ENCODE measurements at places on chromosomes 2 and 18. TPM values are rescaled to one million over a fixed set of nuclear protein-coding genes. Genes with fewer than 3 reads are reported as not detected.
A peak's percentile ranks its signal among the peaks of the same experiment; 100 is the strongest.

DNA sequence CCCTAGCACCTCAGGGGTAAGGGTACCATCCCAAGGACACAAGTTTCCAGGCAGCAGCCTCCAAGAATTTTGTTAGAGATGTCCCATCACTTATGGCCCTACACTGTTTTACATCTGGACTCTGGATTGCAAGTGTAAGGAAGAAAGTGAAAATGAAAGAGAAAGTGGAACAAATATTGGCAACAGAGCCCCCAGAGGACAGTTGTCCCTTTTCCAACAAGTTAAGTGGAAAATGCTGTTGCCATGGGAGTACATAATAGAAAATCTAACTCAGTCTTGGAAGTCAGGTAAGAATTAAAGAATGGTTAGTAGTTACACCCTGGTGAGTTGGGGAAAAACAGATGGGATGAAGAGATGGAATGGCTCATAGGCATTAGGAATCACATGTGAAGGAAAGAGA, 50.6 kb downstream of the TTC21B start:
- DNase-seq: no peak
- H3K4me3 ChIP-seq: peak overlapping the region; percentile 44
- H3K27me3 ChIP-seq: no peaks in the 10 kb centered on the region
- peaks cover 25% of the 10 kb centered on the region for H3K4me1 ChIP-seq
- H3K36me3 ChIP-seq: peaks cover 30% of the 10 kb centered on the region

DNA sequence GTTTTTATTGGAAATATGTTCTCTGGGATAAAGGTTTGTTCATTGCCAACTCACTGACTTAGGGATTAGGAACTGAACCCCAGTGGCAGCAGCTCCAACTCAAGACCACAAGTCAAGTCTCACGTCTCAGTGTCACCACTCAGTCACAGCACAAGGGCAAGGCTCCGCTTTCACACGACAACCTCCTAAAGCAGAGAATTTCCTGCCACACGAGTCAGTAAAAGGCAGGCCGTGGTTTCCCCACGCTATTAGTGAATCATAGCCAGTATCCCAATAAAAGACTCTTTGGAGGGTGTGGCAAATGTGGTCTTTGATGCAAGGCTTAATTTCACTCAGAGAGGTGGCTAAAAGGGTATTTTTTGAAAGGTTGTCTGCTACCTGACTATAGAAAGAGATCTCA, 57.6 kb downstream of the PIEZO2 start:
- H3K27me3 ChIP-seq: no peaks in the 10 kb centered on the region
- H3K27ac ChIP-seq: no peak overlapping the region
- H3K36me3 ChIP-seq: no peaks in the 10 kb centered on the region
- no peak for DNase-seq

DNA sequence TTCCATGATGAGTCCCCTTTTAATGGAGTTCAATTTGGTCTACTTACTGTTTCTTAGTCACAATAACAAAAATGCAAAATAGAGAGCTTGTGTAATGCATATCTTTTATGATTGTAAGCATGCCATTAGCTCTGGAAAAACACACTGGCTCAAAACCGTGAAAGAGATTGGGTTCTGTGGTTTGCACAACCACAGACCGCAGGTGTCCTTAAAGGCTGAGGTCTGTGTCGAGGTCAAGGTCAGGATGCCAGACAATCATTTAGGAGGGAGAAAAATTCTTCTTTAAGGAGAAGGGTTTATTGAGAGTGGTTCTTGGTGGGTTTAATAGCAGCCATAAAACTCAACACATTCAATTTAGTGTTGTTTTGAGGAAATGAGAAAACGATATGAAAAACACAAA, 487.2 kb downstream of the GALR1 start:
- no peaks in the 10 kb centered on the region for H3K36me3 ChIP-seq
- DNase-seq: no peak
- no peak overlapping the region for H3K27ac ChIP-seq
- no peaks in the 10 kb centered on the region for H3K4me1 ChIP-seq

DNA sequence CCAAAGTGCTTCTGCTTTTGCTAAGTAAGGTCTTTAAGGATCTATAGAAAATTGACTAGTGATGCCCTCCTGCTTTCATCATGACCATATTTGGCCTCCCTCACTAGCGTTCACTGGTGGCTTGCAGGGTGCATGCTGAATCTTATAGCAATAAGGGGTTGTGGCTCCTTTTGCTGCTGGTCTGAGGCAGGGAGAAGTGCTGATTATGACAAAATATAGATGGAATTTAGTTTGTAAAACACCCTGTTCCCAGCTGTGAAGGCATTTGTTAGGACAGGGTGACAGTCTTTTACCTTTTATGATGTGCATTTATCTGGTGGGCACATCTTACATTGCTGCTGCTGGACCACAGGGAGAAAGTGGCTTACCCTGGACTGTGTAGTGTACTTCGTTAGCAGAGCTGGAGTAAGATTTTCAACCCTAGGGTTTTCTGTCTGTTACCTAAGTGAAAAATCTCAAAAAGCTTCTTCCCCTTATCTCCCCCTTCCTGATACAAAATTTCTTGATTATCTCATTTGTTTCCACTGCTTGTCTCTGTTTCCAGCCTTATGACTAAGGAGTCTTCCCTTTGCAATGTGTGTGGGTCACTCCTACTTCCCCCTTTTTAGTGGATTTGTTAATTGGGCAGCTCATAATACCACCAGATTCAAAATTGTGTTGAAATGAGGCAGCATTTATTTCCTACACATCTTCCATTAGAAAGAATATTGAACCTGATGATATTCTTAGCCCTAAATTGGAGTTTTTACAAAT, 21.2 kb upstream of the RPL37A start:
- H3K4me3 ChIP-seq: no peak overlapping the region
- H3K36me3 ChIP-seq: peaks cover 39% of the 10 kb centered on the region
- no peaks in the 10 kb centered on the region for H3K27me3 ChIP-seq
- no peak for DNase-seq
- H3K27ac ChIP-seq: peak overlapping the region; percentile 18
- H3K4me1 ChIP-seq: peaks cover 14% of the 10 kb centered on the region

The CARF gene
- 8.2 TPM for total RNA-seq

The LBX2 gene
- 1.3 TPM for total RNA-seq

- H3K4me1 ChIP-seq: no peaks in the 10 kb centered on the region
- no peak overlapping the region for H3K27ac ChIP-seq
- DNase-seq: no peak
- no peaks in the 10 kb centered on the region for H3K36me3 ChIP-seq
- peaks cover 24% of the 10 kb centered on the region for H3K27me3 ChIP-seq
Measured at GRCh38 chr2:47190188-47190881, 35.2 kb upstream of the STPG4 start.

- peaks cover 3% of the 10 kb centered on the region for H3K27me3 ChIP-seq
- H3K36me3 ChIP-seq: no peaks in the 10 kb centered on the region
- no peak overlapping the region for H3K27ac ChIP-seq
- no peak for DNase-seq
- peaks cover 6% of the 10 kb centered on the region for H3K4me1 ChIP-seq
Measured at GRCh38 chr2:60400462-60401246, 152.8 kb downstream of the BCL11A start.

- no peak overlapping the region for H3K4me3 ChIP-seq
- H3K36me3 ChIP-seq: peaks cover 4% of the 10 kb centered on the region
- no peak for DNase-seq
- H3K27me3 ChIP-seq: no peaks in the 10 kb centered on the region
- peaks cover 65% of the 10 kb centered on the region for H3K4me1 ChIP-seq
Measured at GRCh38 chr2:72827966-72828646, 2.3 kb upstream of the EXOC6B start.

The SCN1A gene
- not detected for total RNA-seq

The SCYGR7 gene
- not detected for total RNA-seq

- H3K36me3 ChIP-seq: no peaks in the 10 kb centered on the region
- no peak overlapping the region for H3K27ac ChIP-seq
- no peak overlapping the region for H3K4me3 ChIP-seq
- DNase-seq: no peak
Measured at GRCh38 chr2:2328848-2329247, 2.2 kb downstream of the MYT1L start.

- no peak for DNase-seq
- no peak overlapping the region for H3K4me3 ChIP-seq
- peaks cover 37% of the 10 kb centered on the region for H3K4me1 ChIP-seq
- peak overlapping the region; percentile 4 for H3K27ac ChIP-seq
Measured at GRCh38 chr2:162002623-162003235, 71.3 kb downstream of the DPP4 start.

The AQP12A gene
- not detected for total RNA-seq

GRCh38 chr2:238743243-238744065, 104.4 kb upstream of the TWIST2 start:
- no peak overlapping the region for H3K27ac ChIP-seq
- no peak overlapping the region for H3K4me3 ChIP-seq
- H3K36me3 ChIP-seq: no peaks in the 10 kb centered on the region
- no peaks in the 10 kb centered on the region for H3K4me1 ChIP-seq

DNA sequence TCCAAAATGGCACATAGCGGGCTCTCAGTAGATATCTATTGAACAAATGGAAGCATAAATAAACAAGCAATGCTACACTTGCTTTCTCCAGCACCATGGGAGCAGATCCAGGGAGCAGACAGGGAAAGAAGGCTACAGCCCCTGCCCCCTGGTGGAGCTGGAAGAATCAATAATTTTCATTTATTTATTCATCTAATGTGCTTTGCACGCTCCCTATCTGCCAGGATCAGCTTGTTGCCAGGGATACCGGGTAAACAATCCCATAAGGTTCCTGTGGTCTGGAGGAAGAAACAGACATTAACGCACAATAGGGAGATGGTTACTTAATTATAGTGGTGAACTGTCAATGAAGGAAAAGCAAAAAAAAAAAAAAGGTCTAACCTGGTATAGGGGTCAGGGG, 40.1 kb upstream of the CLASP1 start:
- H3K4me1 ChIP-seq: peaks cover 17% of the 10 kb centered on the region
- no peak for DNase-seq
- H3K36me3 ChIP-seq: peaks cover 7% of the 10 kb centered on the region
- H3K4me3 ChIP-seq: no peak overlapping the region
- H3K27ac ChIP-seq: no peak overlapping the region

DNA sequence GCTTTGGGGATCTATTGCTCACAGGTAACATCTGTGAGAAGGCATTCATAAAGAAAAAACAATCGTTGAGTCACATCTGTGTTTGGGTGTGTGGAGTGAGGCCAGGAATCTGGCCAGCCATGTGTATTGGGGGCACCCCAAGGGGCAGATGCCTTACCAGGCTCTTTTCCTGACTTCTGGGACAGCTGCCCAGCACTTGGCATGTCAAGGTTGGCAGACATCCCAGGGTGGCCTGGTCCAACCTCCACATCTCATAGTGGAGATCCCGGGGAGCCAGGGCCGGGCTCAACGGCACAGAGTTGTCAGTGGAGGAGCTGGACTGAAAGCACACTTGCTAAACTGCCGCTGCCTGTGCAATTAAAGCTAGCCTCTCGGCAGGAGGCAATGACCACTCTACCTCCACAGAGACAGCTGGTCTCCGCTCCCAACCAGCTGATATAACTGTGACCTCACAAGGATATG, 75.3 kb upstream of the MGAT4A start:
- H3K27ac ChIP-seq: no peak overlapping the region
- DNase-seq: no peak
- no peaks in the 10 kb centered on the region for H3K27me3 ChIP-seq
- H3K4me3 ChIP-seq: no peak overlapping the region
- peaks cover 9% of the 10 kb centered on the region for H3K4me1 ChIP-seq

- H3K27ac ChIP-seq: no peak overlapping the region
- H3K4me1 ChIP-seq: no peaks in the 10 kb centered on the region
- no peak overlapping the region for H3K4me3 ChIP-seq
- DNase-seq: no peak
- H3K36me3 ChIP-seq: no peaks in the 10 kb centered on the region
Measured at GRCh38 chr18:48184118-48184517, 225.1 kb downstream of the ZBTB7C start.

DNA sequence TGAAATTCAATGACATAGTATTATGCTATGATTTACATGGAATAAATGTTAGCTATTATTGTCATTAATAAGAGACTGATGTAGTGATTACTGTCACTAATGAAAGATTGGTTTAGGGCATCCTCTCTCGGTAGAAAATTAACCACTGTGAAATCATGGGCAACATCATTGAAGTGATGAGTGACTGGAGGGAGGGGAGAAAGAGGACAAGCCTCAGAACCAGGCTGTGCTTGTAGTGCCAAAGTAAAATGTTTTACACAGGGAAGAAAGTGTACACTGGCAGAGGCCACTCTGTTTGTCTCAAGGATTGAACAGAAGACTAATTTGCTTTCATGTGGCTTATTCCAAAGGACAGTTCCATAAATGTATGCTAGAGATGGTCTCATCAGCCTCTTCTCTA, 456.2 kb upstream of the TCF4 start:
- no peaks in the 10 kb centered on the region for H3K4me1 ChIP-seq
- no peak overlapping the region for H3K4me3 ChIP-seq
- DNase-seq: no peak
- peaks cover 2% of the 10 kb centered on the region for H3K36me3 ChIP-seq

DNA sequence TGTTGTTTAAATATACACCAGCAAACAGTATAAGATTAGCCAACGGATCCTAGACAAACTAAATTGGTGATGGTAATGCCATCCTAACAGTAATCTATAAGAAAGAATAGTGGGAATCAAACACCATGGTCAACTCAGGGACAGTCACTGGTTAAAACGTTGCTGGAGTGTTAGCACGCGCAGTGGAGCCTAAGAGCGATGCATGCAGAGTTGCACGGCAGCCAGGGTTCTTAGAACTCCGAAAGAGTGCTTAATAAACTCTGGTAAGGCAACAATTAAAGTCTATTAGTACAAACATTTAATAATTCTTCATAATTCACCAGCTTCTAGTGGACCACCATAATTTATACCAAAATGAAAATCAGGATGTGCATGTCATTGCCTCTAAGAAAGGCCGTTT, 22.2 kb downstream of the LANCL1 start:
- H3K4me3 ChIP-seq: no peak overlapping the region
- no peak overlapping the region for H3K27ac ChIP-seq
- H3K4me1 ChIP-seq: no peaks in the 10 kb centered on the region
- no peak for DNase-seq
- H3K36me3 ChIP-seq: peaks cover 63% of the 10 kb centered on the region
